NCI-H2029 treated with DMSO at 0.1 percent for 48 hours (cell line): ENCODE measurements at places on chromosomes 16 and 17.

GRCh38 chr17:36511216-36511615, 23.5 kb downstream of the MYO19 start:
- DNase-seq = no peak

- DNase-seq = no peak
Measured at GRCh38 chr16:5845046-5845445, 747.5 kb upstream of the EEF2KMT start.

GRCh38 chr17:39380144-39380543, 21.3 kb downstream of the FBXL20 start:
- DNase-seq = no peak

GRCh38 chr16:14500791-14501190, 129.3 kb downstream of the PARN start:
- DNase-seq = no peak

DNA sequence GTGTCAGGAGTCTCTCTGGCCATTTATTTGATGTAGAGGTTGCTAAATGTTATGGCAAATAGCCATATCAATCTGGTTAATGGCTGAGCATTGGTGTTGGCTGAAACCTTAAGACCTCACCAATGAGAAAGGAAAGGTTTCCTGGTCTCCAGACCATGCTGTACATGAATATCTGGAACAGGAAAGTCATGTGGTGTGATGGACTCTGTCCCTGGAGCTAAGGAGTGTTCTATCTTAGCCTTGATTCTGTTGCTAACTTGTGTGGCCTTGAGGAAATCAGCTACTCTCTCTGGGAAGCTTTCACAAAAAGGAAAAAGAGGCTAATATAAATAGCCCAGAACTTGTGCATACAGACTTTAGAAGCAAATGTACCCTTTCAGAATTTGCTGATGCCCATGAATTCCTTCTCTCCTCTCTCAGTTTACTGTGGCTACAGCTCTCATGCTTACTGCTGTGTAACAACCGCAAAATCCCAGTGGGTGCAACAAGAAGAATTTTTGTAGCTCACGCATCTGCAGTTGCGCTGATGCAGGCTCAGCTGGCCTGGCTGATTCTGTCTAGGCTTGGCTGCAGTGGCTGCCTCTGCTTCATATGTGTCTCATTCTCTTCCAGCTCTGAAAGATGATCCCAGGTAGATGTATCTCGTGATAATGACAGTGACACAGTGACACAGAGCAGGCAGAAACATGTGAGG, 287.5 kb downstream of the NPIPA8 start:
- DNase-seq = no peak

- DNase-seq = no peak
Measured at GRCh38 chr16:25568991-25569390, 122.8 kb upstream of the HS3ST4 start.

- DNase-seq = no peak
Measured at GRCh38 chr16:20107083-20107482, 33.4 kb upstream of the GPR139 start.

DNA sequence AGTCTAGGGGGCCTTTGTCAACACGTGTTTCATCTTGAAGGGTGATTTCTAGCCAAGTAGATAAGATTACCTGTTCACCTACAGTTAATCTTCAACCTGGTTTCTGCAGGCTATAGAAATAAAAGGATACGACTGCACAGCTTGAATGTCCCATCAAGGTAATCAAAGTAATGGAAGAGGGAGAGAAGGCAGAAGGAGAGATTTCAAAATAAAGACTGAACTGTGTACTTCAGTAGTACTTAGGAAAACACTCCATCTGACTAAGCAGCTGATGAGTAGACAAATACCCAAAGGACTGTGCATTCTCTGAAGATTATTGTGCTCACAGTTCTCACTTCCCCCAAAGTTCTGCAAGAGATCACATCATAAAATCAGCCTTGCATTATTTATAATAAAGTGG, 5.8 kb upstream of the RFFL start:
- DNase-seq = no peak

- DNase-seq = no peak
Measured at GRCh38 chr17:28041844-28042656, 427 bp upstream of the NLK start.

DNA sequence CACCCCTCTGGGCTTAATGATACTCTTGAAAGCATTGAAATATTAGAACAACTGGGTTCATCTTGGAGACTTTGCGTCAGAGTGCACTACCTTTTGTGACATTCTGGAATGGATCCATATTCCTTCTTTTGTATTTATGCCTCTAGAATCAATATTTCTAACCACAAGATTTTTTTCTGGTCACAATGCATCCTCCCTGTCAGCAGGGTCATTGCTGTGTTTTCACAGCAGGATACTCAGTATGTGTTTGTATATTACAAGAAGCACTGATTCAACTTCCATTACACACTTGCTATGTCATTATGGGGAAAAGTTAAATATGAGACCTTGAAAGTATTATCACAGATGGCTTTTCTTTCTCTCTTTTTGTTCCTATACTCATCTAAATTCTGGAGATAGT, 370.0 kb downstream of the HS3ST3B1 start:
- no peak for DNase-seq

- no peak for DNase-seq
Measured at GRCh38 chr16:56616608-56617211, 8.3 kb downstream of the MT2A start.

DNA sequence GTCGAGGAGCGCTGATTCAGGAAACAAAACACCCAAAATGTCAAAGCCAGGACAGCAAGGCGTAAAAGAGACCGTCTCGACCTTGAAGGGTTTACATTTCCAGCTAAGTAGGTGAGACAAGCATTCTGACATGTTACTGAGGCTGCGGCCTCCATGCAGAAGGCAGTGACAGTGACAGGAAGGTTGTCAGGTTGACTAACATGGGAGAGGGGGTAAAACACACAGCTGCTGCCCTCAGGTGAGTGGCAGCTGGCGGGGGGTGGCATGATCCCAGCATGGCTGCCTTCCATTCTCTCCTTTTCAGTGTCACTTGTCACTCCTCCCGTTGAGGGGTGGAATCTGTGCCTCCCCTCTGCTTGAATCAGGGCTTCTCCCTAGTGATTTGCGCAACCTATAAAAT, 31.9 kb upstream of the CRHR1 start:
- no peak for DNase-seq

GRCh38 chr17:33986566-33986965, 268.5 kb upstream of the CCL2 start:
- no peak for DNase-seq

DNA sequence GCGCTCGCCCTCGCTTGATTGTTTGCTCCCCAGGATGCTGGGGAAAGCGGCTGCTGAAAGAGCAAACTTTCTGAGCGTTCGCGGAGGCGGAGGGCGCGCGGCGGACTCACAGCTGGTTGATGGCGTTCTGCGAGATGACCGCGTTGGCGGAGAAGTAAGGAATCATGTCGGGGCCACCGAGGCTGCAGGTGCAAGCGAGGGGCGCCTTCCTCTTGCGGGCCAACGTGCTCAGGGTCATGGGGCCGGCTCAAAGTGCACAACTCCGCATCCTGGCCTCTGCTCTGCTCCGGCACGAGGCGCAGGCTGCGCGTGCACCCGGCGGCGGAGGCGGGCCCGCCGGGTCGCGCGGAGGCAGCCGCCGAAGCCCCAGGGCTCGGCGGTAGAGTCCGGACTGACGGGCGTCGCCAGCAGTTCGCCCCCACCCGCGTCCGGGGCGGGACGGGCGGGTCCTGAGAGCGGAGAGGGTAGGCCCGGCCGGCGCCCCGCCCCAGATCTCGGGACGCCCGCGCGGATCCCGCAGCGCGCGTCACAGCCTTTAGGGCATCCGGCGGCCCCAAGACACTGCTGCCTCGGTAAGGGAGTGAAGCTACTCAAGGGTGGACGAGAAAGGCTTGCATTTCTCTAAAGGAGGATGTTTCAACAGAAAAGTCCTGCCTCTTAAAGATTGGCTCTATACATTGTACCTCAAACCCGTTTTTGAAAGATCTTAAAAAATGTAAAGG, 138.5 kb upstream of the CORO6 start:
- DNase-seq = no peak

GRCh38 chr16:81463296-81463890, 18.8 kb downstream of the CMIP start:
- no peak for DNase-seq

DNA sequence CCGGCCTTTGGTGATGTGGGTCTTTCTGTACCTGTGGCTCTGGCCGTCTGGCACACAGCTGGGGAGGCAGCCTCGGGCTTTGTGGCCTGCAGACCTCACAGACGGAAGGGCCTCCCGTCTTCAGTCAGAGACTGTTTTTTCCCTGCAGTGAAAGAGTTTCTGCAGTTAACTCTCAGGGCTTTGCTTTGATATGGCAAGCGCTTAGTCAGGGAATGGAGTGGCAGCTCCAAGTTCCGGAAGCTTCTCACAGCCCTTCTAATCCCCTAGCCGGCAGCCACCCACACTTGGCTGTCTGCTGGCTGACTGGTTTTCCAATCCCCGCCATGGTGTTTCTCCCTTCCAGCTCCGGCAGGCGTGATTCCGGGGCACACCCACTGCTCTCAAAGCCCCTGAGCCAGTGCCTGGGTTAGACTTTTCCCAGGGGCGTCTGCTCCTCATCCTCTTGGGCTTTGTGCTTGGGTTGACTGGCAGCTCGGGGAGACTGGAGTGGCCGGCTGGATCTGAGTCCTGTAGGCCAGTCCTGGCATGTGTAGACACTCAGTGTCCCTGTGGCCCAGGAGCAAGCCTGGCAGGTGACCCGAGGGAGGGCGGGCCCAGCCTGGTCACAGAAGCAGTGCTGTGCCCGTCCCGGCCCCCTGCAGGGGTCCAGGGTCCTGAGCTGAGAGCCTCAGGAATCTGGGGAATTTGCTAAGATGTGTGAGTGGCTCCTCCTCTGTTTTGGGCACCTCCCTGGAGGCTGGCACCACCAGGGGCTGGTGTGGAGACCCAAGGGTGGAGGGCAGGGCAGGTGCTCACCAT, 29.9 kb downstream of the BAIAP2 start:
- no peak for DNase-seq

GRCh38 chr16:67087291-67087690, 22.4 kb upstream of the PHAF1 start:
- DNase-seq = no peak

DNA sequence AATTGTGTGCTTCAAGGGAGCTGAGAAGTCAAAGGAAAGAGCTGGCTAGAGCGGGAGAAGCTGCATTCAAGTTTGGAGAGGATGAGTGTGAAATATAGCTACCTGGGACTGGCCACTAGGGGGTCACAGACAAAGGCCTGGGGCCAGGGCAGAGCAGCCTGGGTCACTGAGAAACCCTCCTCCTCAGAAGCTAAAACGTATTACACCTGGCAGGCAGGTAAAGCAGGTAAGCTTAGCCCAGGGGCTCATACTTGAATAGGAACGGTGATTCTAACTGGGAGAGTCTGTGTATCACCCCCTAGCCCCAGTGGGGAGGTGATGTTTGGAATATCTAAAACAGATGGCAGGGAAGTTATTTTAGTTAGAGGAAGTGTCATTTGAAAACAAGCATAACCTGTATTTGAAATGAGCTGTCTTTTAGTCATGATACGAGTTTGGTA, 6.8 kb downstream of the KRT37 start:
- DNase-seq = no peak

DNA sequence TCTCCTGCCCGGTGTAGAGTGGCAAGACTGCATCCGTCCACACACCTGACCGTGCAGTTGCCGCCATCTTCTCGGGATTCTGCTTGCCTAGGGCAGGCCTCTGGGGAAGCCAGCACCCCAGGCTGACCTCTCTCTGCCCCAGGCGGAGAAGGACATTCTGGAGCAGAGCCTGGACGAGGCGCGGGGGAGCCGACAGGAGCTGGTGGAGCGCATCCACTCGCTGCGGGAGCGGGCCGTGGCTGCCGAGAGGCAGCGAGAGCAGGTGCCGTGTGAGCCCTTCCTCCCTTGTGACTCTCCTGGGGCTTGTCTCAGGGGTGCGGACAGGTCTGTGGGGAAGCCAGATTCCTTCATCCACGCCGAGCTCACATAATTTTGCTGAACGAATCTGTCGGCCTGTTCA, 19.8 kb downstream of the CARD14 start:
- no peak for DNase-seq

DNA sequence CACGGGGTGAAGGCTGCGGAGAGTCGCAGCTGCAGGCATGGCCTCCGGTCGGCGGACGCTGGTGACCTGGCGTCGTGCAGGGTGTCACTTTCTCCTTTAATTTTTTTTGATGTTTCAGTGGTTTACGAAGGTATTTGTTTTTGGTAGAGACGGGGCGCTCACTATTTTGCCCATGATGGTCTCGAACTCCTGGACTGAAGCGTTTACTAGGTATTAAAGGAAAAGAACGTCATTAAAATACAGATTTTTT, 17.1 kb downstream of the ZNF213 start:
- DNase-seq = no peak

- no peak for DNase-seq
Measured at GRCh38 chr17:50381920-50382319, 8.9 kb downstream of the EME1 start.

- no peak for DNase-seq
Measured at GRCh38 chr16:54938212-54939028, 7.8 kb downstream of the IRX5 start.

DNA sequence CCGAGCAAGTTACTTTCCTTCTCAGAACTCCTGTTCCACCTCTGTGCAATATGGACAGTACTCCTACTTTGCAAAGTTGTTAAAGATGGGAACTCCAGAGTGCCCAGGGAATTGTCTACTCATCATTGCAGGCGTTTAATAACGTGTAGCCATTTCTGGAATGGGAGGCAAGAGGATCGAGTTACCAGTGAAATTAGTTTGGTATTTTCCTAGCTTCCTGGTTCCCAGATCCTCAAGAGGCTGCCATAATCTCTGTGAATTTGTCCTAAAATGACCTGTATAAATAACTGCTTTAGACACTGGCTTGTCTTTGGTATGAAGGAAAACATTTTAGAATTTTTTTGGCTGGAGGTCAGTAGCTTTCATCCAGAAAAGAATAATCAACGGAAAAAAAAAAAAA, 27.7 kb downstream of the WWOX start:
- DNase-seq = no peak

DNA sequence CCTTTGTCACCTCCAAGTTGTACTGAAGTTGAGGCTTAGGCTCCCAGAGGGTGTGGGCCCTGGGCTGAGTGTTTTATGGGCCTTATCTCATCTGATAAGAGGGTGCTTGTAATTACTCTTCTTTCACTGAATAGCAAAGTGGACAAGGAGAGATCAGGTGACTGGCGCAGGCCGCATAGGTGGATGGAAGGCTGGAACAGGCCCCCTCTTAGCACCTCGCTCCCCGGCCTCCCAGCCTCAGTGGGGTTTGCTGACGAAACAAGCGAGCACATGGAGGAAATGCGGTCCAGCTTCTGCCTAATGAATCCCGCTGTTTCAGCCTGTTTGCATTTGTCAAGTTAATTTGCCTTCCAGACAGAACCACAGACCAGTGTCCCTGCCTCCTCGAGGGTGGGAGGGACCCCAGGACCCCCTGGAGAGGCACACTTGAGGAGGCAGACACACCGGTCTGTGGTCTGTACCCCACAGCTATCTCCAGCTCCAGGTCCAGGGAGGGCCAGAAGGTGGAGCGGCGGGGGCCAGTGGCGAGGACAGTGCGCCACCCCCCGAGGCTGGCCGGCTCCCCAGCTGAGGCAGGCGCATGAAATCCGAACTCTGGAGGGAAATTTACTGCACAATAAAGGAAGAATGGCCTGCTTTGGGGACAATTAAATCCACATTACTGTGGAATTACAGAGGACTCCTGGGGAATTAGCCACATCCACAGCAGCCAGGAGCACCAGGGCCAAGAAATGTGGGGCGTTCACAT, 123.4 kb downstream of the NTN1 start:
- no peak for DNase-seq

GRCh38 chr16:81997738-81998137, 13.5 kb downstream of the SDR42E1 start:
- DNase-seq = no peak
